Left forelimb (tissue), 1 donor: ENCODE measurements at places on chromosomes 1 and 21.

DNA sequence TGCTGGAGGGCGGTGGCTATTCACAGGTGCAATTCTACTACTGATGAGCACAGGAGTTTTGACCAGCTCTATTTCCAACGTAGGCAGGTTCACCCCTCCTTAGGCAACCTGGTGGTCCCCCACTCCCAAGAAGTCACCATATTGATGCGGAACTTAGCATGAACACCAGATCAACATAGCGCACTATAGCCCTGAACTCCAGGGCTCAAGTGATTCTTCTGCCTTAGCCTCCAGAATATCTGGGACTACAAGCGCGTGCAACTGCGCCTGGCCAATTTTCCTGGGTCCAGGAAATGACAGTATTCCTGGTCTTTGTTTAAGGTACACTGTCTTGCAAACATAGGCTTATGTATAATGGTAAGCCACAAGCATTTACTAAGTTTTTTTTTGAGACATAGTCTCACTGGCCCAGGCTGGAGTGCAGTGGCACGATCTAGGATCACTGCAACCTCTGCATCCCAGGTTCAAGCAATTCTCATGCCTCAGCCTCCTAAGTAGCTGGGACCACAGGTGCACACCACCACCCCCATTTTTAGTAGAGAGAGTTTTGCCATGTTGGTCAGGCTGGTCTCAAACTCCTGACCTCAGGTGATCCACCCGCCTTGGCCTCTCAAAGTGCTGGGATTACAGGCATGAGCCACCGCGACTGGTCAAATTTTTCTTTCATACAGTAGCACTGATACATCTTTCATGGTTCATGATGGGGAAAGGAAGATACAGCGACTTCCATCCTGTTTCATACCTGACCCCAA, 12.6 kb downstream of the MCL1 start:
- no peak for DNase-seq

- DNase-seq, result no peak
Observed at GRCh38 chr1:1178794-1179331, 5.2 kb downstream of the TTLL10 start.

- peak; percentile 50 for DNase-seq
Observed at GRCh38 chr1:153397924-153398651, 7.2 kb upstream of the S100A8 start.

GRCh38 chr1:109190189-109190588, 23.5 kb upstream of the SARS1 start:
- DNase-seq, result no peak

- DNase-seq, result no peak
Observed at GRCh38 chr1:47533793-47534328, 96.0 kb downstream of the FOXD2 start.
